ENCODE measurements at places on chromosomes 12 and 14.
A peak's percentile ranks its signal among the peaks of the same experiment; 100 is the strongest.

- DNase-seq = peak; percentile 60
Measured at GRCh38 chr14:76456200-76456599, 80.3 kb downstream of the ESRRB start.

DNA sequence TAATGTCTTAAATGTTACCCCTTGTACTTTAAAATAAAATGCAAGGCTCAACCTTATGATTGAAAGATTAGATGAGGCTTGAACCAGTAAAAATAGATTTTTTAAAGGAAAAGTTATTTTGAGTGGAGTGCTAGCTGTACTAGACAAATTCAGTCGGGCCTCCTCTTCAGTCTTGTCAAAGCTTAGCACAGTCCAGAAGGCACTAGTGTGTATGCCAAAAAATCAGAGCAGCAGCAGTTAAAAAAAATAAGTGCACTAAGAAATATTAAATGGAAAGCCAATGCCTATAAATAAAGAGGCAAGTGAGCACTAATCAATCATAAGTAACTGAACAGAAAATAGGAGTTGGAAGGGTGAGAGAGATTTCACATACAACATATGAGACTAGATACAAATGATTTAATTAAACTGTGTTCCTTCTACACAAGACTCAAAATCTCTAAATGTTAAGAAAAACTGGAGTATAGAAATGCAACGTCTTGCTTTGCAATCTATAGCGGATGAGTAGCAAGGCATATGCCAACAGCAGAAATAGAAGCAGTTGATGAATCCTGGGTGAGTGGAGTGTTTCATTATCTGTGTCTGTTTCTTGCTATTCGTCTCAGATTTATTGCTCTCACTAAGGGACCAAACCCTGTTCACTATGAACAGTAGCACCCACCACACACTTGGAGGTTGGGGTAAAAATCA is 172.1 kb downstream of the ETNK1 start:
- DNase-seq = no peak

- no peak for DNase-seq
Measured at GRCh38 chr12:115204957-115205754, 521.2 kb upstream of the TBX3 start.

DNA sequence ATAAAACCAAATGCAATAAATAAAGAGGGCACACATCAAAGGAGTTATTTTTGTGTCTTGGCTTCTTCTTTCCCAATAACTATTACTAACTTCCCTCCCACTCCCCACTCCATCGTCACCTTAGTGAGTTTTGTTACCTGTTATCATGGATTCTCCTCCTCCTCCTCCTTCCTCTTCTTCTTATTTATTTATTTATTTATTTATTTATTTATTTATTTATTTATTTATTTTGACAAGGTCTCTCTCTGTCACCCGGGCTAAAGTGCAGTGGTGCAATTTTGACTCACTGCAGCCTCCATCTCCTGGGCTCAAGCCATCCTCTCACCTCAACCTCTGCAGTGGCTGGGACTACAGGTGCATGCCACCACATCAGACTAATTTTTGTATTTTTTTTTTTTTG is 26.4 kb downstream of the WIF1 start:
- no peak for DNase-seq

DNA sequence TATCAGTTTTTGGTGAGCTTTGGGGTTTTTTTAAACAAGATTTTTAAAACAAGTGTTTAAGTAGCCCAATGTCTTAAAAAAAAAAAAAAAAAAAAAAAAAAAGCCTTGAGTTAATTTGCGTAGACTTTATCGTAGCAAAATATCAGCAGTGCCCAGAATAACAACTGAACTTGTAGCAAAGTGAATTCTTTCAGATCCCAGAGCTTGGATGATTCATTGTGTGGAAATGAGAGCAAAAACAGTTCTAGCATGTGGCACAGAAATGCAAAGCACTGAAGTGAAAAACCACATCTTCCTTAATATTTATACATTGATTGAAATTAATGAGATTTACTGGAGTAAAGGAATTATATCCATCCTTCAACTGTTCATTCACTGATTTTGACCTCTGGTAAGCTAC is 258.1 kb downstream of the EGLN3 start:
- DNase-seq = no peak

GRCh38 chr14:52315355-52315718 is 1.2 kb downstream of the PTGER2 start:
- peak; percentile 56 for DNase-seq

GRCh38 chr12:8033153-8034044 is 883 bp downstream of the FOXJ2 start:
- DNase-seq = peak; percentile 52

DNA sequence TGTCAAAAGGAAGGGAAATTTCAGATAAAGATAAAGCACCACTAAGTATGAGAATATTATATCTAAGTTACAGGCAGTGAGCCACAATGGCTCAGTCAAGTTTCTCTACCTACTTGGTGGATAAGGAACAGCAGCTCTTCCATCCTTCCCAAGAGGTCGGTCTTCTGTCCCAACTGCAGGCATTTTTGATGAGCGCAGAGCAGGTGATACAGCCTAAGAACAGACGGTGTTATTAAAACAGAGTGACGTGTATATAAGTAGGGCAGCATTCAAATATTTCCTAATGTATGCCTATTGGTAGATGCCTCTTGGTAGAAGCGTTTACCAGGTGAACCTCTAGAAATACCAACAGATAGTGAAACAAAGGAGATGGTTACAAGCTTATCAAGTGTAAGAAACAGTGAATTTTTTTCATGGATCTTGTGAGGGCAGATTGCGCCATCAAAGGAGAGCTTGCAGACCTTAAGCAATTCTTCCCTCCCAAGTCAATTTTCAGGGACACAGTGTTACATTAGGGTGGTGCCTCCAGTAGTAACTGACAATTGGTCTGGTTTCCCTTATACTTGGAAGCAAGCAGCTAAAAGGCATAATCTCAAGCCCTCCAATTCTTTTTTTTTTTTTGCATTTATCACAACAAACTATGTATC is 274.5 kb downstream of the MED13L start:
- no peak for DNase-seq

DNA sequence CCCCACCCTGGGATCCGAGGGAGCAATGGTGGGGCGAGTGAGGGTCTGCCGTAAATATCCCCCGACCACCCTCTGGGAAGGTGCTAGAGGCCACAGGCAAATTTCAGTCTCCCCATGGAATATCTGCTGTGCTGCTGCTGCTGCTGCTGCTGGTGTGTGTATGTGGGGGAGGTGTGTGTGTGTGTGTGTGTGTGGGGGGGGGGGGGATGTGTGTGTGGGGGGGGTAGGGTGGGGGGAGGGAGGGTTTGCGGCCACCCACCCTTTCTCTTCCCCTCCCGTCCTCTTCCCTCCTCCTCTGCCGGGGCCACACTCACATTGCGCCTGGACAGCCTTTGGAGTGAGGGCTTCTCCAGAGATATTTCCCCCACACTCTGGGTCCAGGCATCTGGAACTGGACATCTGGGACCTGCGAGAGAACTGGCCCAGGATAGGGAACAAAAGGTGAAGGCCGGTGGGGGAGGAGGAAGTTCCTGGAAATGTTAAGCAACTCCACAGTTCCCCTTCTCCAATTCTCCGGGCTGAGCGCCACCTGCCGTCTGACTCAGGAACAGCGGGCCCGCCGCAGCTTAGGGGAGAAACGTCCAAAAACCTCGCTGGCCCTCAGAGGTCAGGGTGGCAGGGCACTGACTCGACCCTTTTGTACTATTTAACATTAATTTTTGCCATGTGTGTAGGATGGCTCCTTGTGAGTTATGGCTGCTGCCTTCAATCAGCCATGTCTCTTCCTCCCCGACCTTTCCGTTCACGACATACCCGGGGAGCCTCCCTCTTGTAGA is at the start of gene C1RL:
TSS of gene C1RL (minus strand) at position 419 of the 776 bp plus-strand sequence. CDS start at position 385, 34 bp downstream.
- DNase-seq = peak; percentile 85

DNA sequence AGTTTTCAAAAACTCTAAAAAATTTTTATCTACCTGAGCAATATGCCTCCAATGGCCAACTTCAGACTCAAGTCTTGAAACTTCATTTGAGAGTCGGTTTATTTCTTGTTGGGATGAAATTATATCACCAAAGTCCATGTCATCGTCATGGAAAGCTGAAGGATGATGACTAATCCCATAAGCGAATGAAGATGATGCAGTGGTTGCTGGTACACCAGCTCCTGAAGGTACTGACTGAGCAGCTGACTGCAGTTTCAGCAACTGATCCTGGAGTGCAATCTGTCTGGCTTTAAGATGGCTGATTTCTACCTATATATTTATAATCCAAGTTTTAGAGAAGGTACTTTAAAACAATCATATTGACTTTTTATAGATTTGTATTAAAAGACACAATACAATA is 18.3 kb downstream of the TRIP11 start:
- no peak for DNase-seq

DNA sequence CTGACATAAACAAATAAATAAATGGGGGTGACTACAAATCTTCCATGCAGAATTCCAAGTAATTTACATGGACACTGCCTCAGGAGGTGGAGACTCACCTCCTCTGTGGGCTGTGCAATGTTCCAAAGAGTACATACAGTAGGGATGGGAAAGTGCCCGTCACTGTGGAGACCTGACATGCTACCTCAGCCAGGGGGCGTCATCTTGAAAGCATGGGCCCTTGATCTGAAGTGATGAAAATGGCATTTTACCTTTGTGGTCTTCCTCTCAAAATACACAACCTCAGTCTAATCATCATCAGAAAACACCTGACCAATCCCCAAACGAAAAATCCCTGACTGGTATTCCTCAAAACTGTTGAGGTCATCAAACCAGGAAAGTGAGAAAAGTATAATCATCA is 48.4 kb downstream of the ANAPC7 start:
- DNase-seq = peak; percentile 51

DNA sequence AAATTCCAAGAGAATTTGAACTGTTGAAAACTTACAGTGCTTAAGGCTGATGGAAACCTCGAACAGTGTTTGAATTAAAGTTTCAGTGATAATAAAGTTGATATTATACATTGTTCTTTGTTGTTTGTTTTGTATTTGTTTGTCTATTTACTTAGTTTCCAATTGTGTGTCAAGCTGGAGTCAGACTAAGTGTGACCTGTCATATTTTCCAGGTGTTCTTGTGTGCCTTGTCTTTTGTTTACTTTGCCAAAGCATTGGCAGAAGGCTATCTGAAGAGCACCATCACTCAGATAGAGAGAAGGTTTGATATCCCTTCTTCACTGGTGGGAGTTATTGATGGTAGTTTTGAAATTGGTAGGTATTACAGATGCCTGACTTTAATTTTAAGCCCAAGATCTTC is 6.0 kb downstream of the SLCO1C1 start:
- DNase-seq = no peak

GRCh38 chr12:20629414-20630156 is 65.5 kb upstream of the SLCO1C1 start:
- no peak for DNase-seq

- DNase-seq = no peak
Measured at GRCh38 chr12:110912263-110912662, 8.1 kb downstream of the MYL2 start.

- no peak for DNase-seq
Measured at GRCh38 chr14:68248481-68249255, 429.1 kb downstream of the RAD51B start.

GRCh38 chr12:111063295-111064026 is 143.1 kb upstream of the MYL2 start:
- DNase-seq = no peak

- DNase-seq = no peak
Measured at GRCh38 chr14:100386121-100386520, 63.0 kb downstream of the SLC25A47 start.

DNA sequence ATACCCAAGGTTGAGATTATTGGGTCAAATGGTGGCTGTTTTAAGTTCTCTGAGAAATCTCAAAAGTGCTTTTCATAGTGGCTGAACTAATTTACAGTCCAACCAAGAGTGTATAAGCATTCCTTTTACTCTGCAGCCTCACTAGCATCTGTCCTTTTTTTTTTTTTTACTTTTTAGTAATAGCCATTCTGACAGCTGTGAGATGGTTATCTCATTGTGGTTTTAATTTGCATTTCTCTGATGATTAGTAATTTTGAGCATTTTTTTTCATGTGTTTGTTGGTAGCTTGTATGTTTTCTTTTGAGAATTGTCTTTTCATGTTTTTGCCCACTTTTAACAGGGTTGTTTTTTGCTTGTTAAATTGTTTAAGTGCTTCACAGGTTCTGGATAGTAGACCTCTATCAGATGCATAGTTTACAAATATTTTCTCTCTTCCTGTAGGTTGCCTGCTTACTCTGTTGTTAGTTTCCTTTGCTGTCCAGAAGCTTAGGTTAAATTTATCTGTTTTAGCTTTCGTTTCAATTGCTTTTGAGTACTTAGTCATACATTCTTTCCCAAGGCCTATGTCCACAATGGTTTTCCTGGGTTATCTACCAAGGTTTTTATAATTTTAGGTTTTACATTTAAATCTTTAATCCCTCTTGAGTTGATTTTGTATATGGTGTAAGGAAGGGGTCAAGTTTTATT is 881.3 kb upstream of the SEL1L start:
- no peak for DNase-seq

DNA sequence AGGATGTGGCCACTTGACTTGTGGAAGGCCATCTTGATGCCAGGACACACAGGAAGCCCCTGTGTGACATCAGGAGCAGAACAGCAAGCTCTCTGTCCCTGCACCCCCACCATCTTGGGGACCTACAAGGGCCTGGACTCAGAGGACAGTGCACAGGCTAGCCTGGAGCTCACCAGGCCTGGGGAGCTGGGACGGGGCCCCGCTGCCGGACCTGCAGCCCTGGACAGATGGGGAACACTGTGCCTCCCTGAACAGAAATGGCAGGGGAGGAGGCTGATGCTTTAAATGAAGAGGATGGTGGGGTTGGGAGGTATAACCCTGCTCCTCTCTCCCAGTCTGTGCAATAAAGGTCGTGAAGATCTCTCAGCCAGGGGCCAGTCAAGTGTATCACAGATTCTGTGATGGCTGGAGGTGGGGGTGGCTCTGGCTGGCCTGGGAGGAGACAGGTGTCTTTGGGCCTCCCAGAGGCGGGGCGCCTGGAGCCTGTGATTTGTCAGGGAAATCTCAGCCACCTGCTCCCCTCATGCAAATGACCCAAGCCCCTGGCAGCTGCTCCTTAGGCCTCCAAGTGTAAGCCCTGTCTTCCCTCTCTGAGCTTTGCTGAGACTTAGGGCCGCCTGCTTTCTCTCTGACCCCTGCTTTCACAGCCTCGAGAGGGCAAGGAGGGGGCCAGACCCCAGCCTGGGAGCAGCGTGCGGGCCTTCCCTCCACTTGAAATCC is 1.1 kb upstream of the GNB3 start:
- no peak for DNase-seq

- DNase-seq = no peak
Measured at GRCh38 chr12:16300736-16301135, 23.3 kb upstream of the SLC15A5 start.

- DNase-seq = no peak
Measured at GRCh38 chr12:4807813-4808212, 87.6 kb downstream of the GALNT8 start.

GRCh38 chr12:94557746-94558295 is 92.5 kb downstream of the TMCC3 start:
- DNase-seq = no peak

DNA sequence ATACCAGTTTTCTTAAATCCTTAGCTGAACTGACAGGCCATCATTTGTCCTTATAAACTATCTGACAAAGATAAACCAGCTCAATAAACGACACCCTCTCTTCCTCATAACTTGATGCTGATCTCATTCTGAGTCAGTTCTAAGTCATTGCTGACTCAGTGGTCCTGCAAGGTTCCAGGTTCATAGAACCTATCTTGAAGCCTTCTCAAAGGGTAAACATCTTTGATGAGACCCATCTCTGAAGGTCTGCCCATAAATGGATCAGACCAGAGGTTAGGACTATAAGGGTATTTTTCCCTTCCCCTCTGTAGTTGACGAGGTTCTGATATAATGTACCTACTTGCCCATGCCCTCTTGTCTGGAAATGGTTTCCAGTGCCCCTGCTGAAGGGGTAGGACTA is 11.9 kb downstream of the NAA25 start:
- DNase-seq = no peak

- no peak for DNase-seq
Measured at GRCh38 chr14:80850197-80850814, 91.2 kb downstream of the CEP128 start.

All from activated CD8-positive, alpha-beta T cell treated with anti-CD3 and anti-CD28 coated beads, Interleukin-2, amount 10 ng/mL, durations not matched to agents 7 days and 5 days (primary cell).